Hippocampal formation (tissue), 2 donors: ENCODE measurements at places on chromosomes 3 and 15.

DNA sequence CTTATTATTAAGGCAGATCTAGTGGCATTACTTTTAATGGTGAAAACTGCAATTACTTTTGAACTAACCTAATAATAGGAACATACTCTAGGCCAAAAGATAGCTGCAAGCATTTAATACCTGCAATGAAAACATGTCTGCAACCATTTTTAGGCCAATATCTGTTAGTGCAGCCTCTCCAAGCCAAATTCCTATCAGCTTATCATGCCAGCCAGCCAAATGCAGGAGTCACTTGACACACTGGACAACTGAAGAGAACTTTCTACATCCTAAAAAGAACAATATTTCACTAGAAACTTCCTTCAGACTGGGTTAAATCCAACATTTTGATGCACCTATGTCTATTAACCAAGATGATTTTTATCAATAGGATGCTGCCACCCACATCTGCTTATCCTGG lies 33.8 kb downstream of the CCDC54 start:
- DNase-seq: no peak

GRCh38 chr3:195458316-195458717 lies 15.5 kb upstream of the ACAP2 start:
- DNase-seq: no peak

GRCh38 chr15:65558336-65558735 lies 28.1 kb downstream of the HACD3 start:
- no peak for DNase-seq

- no peak for DNase-seq
Observed at GRCh38 chr3:182226995-182227394, 515.3 kb downstream of the SOX2 start.

- no peak for DNase-seq
Observed at GRCh38 chr3:38059591-38059990, 20.6 kb downstream of the DLEC1 start.

DNA sequence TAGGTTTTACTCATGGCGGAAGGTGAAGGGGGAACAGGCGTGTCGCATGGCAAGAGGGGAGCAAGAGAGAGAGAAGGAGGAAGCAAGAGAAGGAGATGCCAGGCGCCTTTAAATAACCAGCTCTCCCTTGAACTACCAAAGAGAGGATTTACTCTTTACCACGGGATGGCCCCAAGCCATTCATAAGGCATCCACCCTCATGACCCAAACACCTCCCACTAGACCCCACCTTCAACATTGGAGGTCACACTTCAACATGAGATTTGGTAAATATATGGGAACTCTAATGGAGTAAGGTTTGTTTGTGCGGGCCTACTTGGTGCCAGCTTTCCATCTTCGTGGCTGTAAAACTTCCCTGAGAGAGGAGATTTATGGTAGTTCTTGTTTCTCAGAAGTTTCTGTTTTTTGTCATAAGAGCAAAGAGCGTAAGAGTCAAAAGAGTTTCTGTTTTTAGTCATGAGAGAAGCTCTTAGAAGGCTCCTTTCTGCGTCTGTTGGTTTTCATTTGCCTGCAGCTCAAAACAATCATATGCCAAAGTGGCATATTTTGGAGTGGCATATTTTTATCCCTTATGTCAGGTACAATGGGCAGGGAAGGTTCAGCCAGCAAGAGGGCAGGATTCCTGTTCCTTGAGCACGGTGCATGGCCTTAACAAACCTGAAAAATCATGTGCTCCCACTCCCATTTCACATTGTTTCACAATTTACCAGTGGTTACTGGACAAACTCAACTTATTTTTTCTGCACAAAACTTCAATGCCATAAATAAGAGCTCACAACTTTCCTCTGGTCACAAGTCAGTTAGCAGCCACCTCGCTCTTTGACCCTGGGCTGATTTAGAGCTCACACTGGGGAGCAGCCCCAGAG lies 12.5 kb downstream of the PML start:
- no peak for DNase-seq

DNA sequence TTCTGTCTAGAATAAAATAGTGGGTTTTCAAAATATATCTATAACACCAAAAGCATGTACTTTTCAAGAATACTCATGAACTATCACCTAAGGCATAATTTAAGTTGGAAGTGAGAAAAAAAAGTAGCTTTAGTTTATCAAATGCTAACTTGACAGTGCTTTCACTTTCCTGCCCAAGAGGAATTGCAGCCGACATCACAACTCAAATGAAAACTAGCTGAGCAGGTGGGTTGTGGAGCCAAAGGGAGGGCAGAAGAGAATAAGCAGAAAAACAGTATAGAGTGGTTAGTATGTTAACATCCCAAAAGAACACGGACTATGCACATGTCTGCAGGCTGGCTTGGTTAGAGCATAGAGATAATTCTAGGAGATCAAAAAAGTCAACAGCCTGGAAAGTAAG lies 120.9 kb downstream of the NEDD4 start:
- DNase-seq: no peak

- peak; percentile 41 for DNase-seq
Observed at GRCh38 chr3:27467545-27467944, 16.6 kb downstream of the SLC4A7 start.

DNA sequence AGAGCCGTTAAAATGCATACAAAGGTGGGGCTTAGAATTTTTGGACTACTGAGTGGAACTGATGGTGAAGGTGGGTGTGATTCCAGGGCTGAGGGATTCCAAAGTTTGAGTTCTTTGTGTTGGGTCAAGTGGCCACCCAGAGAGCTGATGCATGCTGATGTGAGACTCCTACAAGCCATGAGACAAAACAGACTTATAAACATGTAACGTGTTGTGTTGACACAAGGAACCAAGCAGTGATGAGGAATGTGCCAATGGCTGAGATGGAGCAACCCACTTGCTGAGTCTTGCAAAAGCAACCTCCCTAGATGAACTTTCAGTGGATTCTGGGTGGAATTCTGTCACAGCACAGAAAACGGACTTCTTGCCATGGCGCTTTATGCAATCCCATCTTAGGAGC lies 289.0 kb downstream of the TLE3 start:
- DNase-seq: no peak

DNA sequence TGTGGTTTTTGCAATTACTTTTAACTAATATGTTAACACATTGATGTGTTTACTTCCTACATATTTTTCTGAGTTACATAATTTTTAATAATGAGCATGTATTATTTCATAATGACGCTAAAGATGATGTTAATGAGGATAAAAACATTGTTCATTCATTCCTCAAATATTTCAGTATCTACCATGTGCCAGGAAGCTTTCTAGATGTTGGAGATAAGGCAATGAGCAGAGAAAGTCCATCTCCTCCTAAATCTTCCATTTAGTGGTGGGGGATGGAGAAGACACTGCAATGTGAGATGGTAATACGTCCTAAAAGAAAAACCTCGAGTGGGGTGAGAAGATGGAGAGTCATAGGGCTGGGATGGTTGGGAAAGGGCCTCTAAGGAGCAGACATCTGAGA lies 132.7 kb downstream of the MYLK start:
- DNase-seq: no peak

DNA sequence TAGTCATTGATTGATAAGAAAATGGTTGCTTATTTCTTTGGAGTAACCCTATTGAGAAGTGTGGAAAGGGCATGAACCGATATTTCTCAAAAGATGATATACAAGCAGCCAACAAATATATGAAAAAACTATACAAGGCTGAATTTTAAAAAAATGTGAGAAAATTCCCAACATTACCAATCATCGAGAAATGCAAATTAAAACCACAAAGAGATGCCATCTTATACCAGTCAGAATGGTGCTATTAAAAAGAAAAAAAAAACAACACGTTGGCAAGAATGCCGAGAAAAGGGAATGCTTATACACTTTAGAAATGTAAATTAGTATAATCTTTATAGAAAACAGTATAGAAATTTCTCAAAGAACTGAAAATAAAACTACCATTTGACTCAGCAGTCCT lies 77.7 kb upstream of the ROBO1 start:
- DNase-seq: no peak
